ENCODE measurements at places on chromosomes 11 and 22. TPM values are rescaled to one million over a fixed set of nuclear protein-coding genes. Genes with fewer than 3 reads are reported as not detected.

- DNase-seq = no peak
These were observed 12.0 kb downstream of the STIM1 start for GRCh38 chr11:3867209-3868091.

DNA sequence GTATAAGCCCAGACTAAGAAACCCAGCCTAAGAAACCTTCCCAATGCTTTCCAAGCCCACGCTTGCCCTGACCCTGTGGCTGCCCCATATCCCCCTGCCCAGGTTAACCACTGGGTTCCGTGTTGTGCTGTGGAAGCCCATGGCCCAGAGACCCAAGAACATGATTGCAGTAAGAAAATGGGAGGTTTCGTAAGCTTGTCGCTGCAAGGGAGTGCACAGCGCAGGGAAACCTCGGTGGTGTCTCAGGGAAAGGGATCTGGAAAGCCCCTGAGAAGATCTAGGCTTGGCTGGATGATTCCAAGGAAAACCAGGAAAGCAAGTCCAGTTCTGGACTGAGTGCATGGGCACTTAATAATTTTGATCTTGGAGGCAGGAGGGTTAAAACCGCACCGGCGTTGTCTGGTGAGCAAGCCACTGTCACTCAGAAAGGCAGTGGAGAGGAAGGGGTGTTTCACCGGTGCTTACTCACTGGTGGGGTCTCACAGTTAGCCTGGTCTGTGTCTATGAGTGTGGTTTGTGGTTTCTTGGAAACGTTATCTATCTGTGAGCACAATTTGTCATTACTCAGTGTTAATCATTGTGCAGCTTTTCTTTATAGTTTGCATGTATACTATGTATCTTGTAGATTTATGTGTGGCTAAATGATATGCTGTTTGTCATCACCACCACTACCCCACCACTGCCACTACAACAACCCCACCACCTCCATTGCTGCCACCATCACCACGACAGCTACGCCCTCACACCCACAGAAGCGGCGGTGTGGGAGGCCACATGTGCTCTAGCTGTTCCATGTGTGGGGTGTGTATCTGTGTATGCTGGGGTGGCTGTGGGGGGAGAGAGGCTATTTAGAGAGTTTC is 53.3 kb upstream of the PRDM11 start:
- peak; percentile 58 for DNase-seq

FDXACB1 gene
- total RNA-seq = 0.30 TPM

PIWIL4 gene
- total RNA-seq = 0.95 TPM

- DNase-seq = no peak
These were observed 32.8 kb upstream of the FGF3 start for GRCh38 chr11:69852056-69852455.

GRCh38 chr11:126862664-126863243 is 137.8 kb downstream of the KIRREL3 start:
- DNase-seq = no peak

GRCh38 chr11:12695221-12695794 is 21.1 kb downstream of the TEAD1 start:
- no peak for DNase-seq

CARD18 gene
- not detected for total RNA-seq

GRCh38 chr11:20002312-20003216 is 157.7 kb downstream of the DBX1 start:
- DNase-seq = peak; percentile 89

- DNase-seq = no peak
These were observed 46.7 kb downstream of the CLTCL1 start for GRCh38 chr22:19244600-19245352.

- DNase-seq = no peak
These were observed 88.2 kb downstream of the SIK3 start for GRCh38 chr11:117009905-117010605.

VPS37C gene
- total RNA-seq = 20.8 TPM

GRCh38 chr11:62918531-62918930 is 2.6 kb downstream of the CHRM1 start:
- no peak for DNase-seq

GRCh38 chr11:45919806-45920530 is 2.3 kb upstream of the PEX16 start:
- DNase-seq = no peak

DNA sequence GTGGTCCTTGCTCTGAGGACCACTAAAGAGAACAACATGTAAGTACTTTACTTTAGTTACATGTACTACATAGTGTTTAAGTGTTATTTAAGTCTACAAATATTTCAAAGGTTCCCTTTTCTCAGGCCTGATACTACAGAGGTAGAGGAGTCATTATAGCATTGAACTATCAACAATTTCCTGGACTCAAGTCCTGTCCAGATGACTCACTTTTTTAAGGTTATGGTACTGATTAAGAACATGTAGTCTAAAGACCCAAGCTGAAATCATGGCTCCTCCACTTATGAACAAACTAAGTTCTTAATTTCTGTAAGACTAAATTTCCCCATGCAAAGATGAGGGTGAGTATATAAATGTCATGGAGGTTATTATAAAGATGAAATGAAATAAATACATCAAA is 74.7 kb downstream of the NARS2 start:
- DNase-seq = no peak

FANCF gene
- total RNA-seq = 20.9 TPM

RIBC2 gene
- total RNA-seq = 5.3 TPM

- no peak for DNase-seq
These were observed 1.2 kb downstream of the BACE1 start for GRCh38 chr11:117314840-117315239.

TXNRD2 gene
- 53.0 TPM for total RNA-seq

MMP27 gene
- not detected for total RNA-seq

GRCh38 chr11:116078101-116078591 is 573.9 kb upstream of the CADM1 start:
- DNase-seq = no peak

ANO3 gene
- total RNA-seq = not detected

- DNase-seq = no peak
These were observed 137.7 kb downstream of the CRYBB2 start for GRCh38 chr22:25357132-25357455.

DNA sequence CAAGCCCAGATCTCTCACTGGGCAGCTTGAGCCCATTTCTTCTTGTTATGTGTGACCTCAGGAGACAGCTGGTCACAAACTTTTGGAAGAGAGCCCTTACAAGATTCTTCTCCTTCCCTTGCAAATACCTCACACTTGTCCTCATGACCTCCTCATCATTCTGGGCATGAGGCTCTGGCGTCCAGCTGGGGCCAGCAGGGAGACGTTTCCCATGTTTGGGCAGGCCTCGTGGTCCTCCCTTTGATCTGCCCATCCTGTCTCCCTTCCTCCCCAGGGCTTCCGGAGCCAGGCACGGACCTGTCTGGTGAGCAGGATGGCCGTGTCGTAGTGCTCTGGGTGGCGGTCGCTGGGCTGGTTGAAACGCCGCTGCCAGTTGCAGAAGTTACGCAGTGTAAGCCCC is 9.7 kb downstream of the ADAMTS8 start:
- no peak for DNase-seq
